ENCODE measurements at places on chromosomes 1 and 21.

DNA sequence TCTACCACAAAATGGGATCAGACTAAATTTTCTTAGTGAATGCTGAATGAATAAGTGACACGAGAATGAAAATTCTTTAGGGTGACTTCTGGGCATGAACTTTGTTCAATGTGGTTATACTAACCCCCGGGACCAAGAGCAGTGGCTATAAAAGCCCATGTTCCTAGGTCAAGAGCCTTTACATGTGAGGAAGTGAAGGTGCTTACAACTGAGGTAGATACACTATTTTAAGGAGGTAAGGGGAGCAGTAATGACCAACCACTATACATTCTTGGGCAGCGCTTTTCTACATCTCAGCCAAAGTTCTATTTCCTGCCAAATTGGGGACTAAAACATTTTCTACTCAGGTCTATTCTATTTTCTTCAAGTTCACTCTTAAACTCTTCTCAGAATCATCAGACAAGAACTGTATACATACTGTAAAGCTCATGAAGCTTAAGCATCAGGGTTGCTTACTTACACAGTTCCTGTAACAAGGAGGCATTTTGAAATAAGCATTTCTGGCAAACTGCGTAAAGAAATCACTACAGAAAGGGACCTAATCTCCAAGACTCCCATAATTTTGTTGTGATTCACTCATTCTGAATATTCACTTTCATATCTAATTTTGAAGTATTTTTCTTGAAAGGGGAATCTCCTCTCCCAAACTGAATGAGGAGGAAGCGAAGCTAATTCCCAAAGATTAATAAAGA lies 8.5 kb upstream of the ARHGAP29 start:
- DNase-seq = no peak

DNA sequence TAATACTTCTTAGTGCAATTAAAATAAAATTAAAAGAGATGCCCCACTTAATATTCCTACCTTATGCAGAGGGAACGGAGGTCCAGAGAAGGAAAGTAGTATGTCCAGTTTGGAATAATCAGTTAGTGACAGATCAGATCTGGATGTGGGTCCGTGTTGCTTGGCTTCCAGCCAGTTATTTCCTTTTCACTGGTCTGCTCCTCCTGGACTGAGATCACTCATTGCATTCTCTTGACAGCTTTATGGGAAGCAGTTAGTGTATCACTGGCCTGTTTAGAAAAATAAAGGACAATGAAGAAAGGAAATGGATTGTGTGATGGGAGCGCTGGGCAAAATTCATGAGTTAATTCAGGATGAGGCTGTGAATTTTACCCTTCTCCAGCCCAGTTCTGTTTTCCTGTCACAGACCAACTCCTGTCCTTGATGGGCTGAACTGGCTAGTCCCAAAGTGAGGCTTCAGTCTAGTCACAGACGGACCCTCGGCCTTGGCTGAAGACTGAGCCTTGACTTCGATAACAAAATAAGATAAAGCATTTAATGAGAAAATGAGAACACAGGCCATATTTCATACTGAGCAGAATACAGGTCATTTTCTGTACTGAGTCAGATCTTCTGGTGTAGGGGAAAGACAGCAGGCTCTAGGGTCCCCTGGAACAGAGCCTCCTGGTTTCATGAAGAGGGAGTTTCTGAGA lies 85.2 kb upstream of the TRABD2B start:
- no peak for DNase-seq

DNA sequence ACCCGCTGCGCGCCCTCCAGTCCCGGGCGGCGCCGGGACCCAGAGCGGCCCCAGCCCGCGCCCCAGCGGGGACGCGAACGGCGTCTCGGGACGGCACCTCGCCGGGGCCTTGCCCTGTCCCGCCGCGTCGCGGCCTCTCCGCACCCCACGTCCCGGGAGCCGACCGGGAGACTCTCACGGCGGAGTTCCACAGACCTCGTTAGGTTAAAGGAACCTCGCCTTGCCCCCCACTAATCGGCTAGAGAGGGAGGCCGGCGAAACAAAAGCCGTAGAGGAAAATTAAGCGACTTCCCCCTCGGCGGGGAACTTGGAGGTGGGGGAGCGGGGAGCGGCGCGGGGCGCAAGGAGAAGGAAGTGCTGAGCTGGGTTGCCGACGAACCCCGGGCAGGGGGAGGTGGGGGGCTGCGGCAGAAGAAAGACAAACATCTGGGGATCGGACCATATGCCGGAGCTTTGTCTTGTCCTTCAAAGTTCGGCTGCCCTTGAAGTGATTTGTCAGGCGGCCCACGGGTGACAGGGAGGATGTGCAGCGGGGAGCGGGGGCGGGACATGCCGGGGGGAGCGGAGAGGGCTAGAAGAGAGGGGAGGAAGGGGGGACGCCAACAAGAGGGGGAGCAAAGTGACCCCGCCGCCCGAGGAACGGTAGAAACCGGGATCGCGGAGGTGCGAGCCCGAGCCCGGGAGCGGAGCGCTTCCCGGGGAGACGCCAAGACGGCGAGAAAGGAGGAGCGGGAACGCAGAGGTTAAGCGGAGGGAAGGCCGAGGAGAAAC lies 120.0 kb upstream of the RRP15 start:
- DNase-seq = no peak

- no peak for DNase-seq
These were observed 3.1 kb downstream of the MORN1 start for GRCh38 chr1:2388004-2388913.

- DNase-seq = peak; percentile 42
These were observed 3.4 kb upstream of the PADI2 start for GRCh38 chr1:17122521-17123164.

DNA sequence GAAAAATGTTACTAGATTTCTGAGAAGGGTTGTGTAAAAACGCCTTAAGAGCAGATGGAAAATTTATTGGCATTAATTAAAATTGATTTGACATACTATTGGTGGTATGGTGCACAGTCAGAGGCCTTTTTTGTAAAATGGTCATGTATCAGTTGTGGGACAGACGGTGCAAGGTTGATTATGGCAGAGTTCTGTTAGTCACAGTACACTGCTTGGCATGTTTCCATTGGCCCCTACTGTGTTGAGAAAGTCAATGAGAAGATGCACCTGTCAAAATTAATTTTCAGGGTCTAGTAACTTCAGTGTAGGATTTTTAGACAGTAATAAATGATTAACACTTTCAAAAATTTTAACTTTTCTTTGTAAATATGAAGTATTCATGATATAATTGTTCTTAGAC lies 4.4 kb downstream of the B3GALT2 start:
- no peak for DNase-seq

GRCh38 chr1:163068716-163069115 lies 445 bp upstream of the RGS4 start:
- DNase-seq = no peak

- DNase-seq = no peak
These were observed 8.0 kb upstream of the MACF1 start for GRCh38 chr1:39196244-39197215.
